ENCODE measurements at places on chromosomes 12 and 14.

- DNase-seq = no peak
These were observed 357.1 kb upstream of the MGAT4C start for GRCh38 chr12:86613311-86613710.

GRCh38 chr14:104439625-104440024 lies 139.9 kb upstream of the C14orf180 start:
- no peak for DNase-seq

DNA sequence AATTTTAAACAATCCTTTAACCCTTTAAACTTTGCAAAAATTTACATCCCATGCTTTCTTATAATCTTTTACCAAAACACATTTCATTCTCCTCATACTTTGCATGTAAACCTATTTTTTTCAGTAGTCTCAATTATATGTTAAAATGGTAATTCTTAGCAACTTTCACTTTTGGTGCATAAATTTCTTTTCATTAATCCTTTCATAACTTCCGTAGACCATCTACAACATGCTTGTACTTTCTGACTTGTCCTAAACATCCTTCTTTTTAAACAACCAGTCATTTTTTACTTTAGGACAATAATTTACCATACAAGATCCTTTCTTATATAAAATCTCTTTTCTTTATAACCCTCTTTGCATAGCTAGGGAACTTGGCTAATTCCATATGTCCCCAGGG lies 19.5 kb downstream of the CCDC91 start:
- no peak for DNase-seq

DNA sequence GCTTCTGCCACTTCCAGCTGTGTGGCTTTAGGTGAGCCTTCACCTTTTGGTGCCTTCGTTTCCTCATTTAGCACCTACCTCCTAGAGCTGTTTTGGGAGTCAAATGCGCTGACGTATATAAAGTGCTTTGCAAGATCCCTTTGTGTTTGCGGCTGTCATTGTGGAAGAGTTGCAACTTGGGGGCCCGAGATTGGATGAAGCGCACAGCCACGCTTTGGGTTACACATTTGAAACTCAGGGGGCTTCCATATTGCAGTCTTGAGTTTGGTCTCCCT lies 636 bp upstream of the ARL6IP4 start:
- no peak for DNase-seq

DNA sequence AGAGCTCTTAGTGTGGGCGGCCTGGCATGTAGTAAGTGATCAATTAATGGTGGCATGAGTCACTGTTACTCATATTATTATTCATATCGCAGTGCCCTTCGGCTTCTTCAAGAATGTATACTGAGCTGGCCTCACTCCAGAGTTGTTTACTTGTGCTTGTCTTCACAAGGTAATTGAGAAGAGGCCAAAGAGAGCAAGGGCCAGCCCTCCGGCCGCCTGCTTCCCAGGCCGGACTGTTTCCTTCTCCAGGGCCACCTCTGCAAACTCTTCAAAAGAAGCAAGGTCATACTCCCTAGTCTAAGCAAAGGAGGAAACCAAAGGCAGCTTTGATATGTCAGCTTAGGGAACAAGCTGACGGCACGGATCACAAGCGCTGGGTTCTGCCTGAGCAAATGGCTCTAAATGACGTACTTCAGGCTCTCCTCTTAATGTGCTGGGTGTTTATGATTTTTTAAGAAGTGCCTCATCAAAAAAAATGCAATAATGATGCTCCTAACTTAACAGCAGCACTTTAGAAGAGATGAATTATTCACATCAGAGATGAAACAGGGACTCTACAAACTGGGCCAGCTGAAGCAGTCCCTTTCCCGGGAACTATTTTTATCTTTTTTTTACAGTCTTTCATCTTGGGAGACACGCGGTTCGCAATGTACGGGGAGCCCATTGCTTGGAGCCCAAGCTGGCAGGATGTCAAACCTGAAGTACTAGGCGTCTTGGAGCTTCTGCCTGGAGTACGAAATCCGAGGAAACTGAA lies 65.6 kb upstream of the DLK1 start:
- DNase-seq = no peak

DNA sequence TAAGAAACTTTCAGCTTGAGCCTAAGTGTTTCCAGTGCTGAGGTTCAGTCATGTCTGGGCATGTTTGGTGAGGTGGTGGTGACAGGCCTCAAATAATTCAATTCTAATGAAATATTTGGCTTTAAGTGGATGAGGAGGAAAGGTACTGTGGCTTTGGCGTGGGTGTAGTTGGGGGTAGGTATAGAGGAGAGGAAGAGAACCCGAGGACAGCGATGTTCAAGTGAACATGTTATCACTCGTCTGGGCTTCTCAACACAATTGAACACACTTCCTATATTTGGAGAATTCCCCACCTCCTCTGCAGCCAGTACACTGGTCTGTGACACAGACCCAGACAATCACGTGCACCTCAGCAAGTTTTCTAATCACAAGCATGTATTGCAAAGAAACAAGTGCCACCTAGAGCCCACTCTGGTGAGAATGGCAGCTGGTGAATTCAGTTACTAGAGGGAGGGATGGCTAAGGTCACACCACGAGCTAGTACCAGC lies 53.0 kb downstream of the IFNG-AS1 start:
- no peak for DNase-seq

DNA sequence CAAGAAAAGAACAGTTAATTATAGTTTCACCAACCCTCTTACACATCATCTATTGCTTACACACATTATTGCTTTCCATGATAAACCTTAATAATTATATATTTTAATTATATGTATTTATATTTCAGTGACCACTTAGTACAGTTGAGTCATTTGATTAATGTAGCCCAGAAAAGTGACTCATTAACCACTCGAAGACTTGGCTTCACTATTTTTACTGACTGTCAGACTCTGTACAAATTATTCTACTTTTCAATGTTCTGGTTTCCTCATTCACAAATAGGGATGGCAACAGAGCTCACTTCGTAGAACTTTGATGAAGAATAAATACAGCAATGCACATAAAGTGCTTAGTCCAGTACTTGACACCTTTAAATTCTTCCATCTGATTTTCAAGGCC lies 98.3 kb downstream of the CFAP54 start:
- no peak for DNase-seq

DNA sequence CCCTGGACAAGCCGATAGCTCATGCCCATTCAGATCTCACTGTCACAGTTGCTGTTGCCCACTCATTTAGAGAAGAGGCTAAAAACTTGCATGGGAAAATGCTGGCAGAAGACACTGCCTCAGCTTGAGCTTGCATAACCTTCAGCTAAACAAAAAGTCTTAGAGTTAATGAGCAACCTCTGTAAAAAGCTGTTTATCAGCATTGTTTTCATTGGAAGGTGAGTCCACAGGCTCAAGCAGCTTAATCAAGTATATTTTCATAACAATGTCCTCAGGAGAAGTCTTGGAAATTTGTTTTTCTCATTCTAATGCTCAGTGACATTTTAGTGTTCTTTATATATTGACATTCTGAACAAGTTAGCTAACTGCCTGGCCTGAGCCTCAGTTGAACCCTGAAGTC lies 872.9 kb downstream of the TMTC2 start:
- DNase-seq = no peak
